ENCODE measurements at places on chromosomes 7 and 10.

- no peak for DNase-seq
Observed at GRCh38 chr7:422886-423225, 96.8 kb downstream of the PDGFA start.

DNA sequence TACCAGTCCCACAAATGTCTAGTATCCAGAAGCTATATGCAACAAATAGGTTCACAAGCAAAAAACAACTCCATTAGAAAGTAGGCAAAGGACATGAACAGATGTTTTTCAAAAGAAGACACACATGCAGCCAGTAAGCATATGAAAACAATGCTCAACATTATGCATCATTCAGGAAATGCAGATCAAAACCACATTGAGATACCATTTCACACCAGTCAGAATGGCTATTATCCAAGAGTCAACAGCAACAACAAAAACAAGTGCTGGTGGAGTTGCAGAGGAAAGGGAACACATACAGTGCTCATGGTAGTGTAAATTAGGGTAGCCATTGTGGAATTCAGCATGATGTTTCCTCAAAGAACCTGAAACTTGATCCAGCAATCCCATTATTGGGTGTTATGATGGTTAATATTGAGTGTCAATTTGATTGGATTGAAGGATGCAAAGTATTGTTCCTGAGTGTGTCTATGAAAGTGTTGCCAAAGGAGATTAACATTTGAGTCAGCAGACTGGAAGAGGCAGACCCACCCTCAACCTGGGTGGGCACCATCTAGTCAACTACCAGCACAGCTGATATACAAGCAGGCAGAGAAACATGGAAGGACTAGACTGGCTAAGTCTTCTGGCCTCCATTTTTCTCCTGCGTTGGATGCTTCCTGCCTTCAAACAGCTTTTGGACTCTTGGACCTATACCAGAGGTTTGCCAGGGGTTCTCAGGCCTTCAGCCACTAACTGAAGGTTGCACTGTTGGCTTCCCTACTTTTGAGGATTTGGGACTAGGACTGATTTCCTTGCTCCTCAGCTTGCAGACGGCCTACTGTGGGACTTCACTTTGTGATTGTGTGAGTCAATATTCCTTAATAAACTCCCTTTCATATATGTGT, 218.4 kb upstream of the SEMA3D start:
- peak; percentile 5 for DNase-seq

DNA sequence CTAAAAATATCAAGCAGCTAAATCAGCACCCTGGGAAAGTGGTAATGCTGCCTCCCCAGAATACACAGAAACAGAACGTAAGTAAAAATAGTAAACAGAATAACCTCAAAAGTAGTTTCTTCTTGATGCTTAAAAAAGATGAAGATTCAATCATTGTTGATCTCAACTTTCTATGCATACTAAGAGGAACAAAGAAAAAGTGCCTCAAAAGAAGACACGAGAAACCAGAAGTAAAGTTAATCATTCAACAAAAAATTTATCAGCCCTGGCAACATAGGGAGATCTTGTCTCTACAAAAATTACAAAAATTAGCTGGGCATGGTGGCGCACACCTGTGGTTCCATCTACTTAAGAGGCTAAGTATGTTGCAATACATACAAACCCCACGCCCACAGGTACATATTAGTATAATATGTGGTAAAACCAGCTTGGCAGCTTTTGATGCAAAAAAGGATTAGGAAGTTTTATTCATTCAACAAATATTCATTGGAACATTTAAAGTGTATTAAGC, 153.7 kb downstream of the NRBF2 start:
- DNase-seq = no peak

- DNase-seq = no peak
Observed at GRCh38 chr7:27377988-27378387, 135.4 kb downstream of the EVX1 start.

GRCh38 chr7:116616555-116617059, 55.4 kb upstream of the MET start:
- DNase-seq = no peak

- DNase-seq = no peak
Observed at GRCh38 chr7:100130608-100131453, 4.1 kb downstream of the MBLAC1 start.

DNA sequence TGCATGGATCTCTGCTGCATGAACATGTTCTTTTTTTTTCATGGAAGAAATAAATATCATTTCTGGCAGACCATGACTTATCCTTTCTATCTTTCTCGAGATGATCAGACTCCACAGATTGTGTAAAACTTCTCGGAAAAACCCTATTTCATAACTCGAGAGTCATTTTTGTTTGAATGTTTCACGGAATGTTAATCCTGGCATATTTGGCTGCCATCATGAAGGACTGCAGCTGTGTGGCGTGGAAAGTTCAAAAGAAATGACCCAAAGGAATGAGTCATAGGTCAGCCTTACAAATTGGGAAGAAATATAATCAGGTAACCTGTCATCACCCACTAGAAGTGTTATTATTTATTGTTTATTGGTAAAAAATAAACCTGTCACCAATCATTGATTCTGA, 566.8 kb downstream of the SDK1 start:
- DNase-seq = no peak

DNA sequence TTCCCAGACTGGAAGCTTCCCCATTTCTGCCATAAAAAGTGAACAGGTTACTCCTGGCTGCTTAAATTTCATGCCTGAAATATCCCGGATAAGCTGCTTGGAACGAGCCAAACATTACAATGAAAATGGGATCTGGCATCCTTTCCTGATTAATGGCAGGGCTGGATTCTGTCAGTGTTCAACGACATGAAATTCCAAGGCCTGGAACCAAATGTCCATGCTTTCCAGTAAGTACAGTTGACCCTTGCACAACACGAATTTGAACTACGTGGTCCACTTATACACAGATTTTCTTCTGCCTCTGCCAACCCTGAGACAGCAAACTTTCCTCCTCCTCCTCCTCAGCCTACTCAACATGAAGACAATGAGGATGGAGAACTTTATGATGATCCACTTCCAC, 65.4 kb downstream of the SGMS1 start:
- no peak for DNase-seq

GRCh38 chr10:17497446-17498030, 43.1 kb upstream of the ST8SIA6 start:
- no peak for DNase-seq

DNA sequence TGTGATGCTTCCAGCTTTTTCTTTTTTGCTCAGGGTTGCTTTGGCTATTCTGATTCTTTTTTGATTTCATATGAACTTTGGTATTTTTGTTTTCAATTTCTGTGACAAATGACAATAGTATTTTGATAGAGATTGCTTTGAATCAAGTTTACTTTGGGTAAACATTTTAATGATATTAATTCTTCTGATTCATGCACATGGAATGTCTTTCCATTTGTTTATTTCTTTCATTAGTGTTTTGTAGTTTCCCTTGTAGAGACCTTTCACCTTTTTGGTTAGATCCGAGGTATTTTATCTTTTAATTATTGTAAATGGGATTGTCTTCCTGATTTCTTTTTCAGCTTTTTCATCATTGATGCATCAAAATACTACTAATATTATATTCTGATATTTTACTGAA, 93.2 kb downstream of the LANCL2 start:
- DNase-seq = no peak

DNA sequence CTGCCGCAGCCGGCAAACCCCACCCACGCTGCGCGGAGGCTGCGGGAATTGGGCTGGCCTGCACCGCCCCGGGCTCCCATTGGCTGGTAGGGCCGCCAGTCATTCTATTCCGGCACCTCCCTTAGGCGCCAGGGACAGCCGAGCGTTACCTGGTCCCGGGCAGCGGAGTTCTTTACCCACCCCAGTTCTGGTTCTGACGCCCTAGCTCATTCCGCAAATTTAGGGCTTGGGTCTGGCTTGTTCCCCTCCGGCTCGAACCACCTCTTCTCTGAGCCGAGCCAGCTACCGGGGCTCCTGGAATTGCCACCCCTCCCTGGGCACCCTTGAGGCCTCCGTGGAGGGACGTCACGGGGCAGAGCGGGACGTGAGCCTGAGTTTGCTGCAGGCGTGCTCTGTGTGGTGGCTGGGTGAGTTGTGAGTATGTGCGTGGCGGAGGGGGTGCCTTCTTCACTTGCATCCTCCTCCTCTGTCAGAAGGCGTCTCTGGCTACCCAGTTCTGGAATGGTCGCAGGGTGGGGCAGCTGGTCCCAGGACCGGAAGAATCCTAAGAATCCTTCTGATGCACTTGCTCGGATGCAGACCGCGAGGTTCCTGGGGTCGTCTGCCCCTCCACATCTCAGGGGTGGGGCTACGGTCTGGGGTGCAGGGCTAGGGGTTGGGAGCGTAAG, at the start of the genes PDZD7 and SFXN3:
PDZD7 (minus strand) TSS at position 2 of the 668 bp plus-strand sequence. CDS start 910 bp downstream, outside the sequence.
SFXN3 (plus strand) TSS at position 107 of the 668 bp plus-strand sequence. CDS start 3,461 bp downstream, outside the sequence.
- DNase-seq = peak; percentile 87

GRCh38 chr10:6743291-6743849, 163.3 kb upstream of the PRKCQ start:
- DNase-seq = no peak

DNA sequence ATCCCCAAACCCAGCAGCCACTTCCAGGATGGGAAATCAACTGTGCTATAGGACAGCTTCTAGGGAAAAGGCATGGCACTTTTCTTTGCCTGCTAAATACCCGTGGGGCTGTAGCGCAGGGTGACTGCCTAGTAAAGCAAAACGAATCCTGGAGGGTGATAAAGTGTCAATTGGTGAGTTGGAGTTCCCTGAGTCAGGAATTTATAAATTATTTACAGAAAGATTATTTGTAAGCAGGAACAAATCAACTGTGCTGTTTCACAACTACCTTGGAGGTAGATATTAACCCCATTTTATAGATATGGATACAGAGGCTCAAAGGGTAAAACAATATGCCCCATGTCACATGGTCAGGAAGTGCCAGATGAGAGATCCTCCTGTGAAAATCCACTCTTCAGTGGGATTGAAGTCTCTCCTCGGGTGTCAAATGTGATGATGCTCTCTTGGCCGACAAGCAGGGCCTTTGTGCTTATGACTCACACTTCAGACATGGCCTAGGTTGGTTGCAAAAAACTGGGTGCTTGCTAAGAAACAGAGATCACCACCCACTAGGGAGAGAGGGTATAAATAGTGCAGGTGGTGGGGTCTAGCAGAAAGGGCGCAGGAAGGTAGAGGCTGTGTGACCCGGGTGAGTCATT, 383.2 kb upstream of the ZMIZ1 start:
- no peak for DNase-seq
